ENCODE measurements at places on chromosomes 7 and 10.

- DNase-seq = no peak
Observed at GRCh38 chr7:111409714-111410422, 152.4 kb downstream of the IMMP2L start.

GRCh38 chr10:115972426-115972825, 300.6 kb downstream of the GFRA1 start:
- no peak for DNase-seq

DNA sequence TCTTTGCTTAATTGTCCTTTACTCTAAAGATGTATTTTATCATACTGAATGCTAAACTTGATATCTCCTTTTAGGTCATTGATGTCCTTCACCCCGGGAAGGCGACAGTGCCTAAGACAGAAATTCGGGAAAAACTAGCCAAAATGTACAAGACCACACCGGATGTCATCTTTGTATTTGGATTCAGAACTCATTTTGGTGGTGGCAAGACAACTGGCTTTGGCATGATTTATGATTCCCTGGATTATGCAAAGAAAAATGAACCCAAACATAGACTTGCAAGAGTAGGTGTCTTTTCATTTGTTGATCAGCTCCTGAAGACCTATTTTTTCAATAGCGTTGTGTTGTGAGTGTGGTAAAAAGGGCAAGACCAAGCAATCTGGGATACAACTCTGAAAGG, 1.8 kb downstream of the RPS24 start:
- no peak for DNase-seq

GRCh38 chr10:69972981-69973397, 79.7 kb upstream of the MACROH2A2 start:
- no peak for DNase-seq

DNA sequence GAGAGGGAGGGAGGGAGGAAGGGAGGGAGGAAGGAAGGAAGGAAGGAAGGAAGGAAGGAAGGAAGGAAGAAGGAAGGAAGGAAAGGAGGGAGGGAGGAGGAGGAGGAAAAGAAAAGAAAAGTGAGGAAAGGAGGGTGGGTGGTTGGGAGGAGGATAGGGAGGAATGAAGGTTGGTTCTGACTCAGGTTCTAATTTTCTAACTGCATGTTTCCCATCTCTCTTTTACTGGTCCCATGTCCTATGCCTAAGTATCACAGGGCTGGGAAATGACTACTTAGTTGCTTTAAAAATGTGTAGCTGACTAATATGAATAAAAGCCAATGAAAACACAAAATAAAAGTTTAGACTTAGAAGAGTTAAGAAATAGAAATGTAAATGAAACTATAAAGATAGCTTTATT, 890.9 kb upstream of the POT1 start:
- DNase-seq = no peak

DNA sequence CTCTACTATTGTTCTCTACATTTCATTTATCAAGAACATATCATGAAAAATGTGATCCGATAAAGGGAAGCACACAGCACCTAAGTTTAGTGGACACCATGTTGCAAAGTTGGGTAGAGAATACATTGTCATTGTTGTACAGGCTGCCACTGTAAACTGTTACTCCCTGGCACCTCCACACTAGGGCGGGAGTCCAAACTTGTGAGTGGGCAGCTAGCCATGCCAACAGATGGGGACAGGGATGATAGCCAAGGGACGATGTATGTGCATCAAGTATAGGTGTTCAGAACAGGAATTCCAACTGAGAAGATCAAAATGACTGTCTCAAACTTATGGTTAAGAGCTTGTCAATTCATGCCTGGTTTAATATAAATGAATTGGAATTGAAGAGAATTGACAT, 31.1 kb upstream of the COMMD3 start:
- DNase-seq = no peak

DNA sequence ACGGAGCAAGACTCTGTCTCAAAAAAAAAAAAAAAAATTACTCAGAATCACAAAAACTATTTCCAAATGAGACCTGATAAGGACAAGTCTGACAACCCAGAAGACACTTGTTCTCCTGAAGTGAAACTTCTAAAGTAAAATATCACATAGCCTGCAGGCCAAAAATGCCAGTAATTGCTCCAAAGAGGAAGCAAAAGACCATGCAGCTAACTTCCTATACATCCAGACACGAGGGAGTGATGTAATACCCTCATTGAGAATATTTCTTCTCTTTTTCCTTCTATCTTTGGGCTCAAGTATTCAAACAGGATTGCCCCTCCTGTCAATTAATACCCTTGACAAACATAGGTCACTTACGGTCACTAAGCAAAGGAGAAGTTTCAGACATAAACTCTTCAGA, 31.2 kb downstream of the ARMH3 start:
- no peak for DNase-seq

DNA sequence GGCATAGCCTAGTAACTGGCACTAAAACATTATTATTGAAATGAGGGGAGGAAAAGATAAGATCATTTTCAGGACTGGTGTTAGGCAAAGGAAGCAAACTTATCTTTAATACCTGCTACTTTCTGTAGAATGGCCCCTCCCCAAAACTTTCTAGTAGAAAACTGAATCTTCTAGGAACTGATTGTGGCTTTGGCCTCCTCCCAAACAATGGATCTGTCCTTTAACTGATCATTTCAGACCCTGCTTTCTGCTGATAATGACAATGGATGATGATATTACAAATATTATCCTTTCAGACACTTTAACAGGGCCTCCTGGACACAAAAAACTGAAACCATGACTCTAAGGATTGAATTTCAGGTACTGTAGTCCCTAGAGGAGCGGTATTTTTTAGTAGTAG, 55.1 kb downstream of the EZH2 start:
- DNase-seq = no peak

GRCh38 chr7:4642468-4643203, 39.5 kb upstream of the FOXK1 start:
- no peak for DNase-seq

DNA sequence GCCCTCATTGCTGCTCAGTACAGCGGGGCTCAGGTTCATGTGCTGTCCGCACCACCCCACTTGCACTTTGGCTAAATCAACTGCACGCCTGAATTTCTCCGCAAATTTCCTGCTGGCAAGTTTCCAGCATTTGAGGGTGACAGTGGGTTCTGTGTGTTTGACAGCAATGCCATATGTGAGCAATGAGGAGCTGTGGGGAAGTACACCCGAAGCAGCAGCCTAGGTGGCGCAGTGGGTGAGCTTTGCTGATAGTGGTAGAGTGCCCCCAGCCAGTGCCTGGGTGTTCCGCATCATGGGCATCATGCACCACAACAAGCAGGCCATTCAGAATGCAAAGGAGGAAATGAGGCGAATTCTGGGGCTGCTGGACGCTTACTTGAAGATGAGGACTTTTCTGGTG, 103.9 kb upstream of the POT1 start:
- no peak for DNase-seq

DNA sequence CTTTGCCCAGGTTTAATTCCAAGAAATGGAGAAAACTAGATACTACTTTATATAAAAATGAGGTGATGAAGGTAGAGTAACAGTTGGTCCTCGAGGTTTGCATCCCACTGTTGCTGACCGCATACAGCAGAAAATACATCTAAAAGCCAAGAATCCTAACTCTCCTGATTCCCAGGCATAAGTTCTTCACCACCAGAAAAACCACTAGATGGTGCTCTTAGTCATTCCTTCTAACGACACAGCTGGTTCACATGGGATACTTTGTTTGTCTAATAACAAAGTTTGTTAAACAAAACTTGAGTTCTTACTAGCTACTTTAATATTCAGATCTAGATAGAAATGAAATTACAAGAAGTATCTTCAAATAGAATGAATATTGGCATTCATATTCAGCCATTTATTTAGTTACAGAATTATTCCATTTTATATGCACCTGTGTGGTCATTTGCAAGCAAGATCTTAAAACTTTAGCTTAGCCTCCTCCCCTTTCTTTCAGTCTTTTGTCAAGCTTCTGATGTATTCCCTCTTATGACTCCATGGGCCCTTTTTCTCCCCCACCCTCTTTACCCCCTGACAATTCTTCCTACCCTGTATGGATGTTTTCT, 54.1 kb upstream of the CYP26C1 start:
- no peak for DNase-seq

- DNase-seq = no peak
Observed at GRCh38 chr7:57348646-57349269, 101.2 kb upstream of the ZNF716 start.

- DNase-seq = no peak
Observed at GRCh38 chr10:3126249-3126648, 46.3 kb downstream of the PITRM1 start.

- no peak for DNase-seq
Observed at GRCh38 chr7:128831178-128831993, 1.2 kb downstream of the FLNC start.

- DNase-seq = no peak
Observed at GRCh38 chr7:158019726-158020705, 567.6 kb downstream of the PTPRN2 start.
